ENCODE measurements at places on chromosomes 11 and 22.

GRCh38 chr11:18726040-18726439, at the start of gene IGSF22:
Gene IGSF22, minus strand, starts transcription at chr11:18726188. Its CDS starts 1,952 bp downstream, at chr11:18724236.
- DNase-seq = no peak

DNA sequence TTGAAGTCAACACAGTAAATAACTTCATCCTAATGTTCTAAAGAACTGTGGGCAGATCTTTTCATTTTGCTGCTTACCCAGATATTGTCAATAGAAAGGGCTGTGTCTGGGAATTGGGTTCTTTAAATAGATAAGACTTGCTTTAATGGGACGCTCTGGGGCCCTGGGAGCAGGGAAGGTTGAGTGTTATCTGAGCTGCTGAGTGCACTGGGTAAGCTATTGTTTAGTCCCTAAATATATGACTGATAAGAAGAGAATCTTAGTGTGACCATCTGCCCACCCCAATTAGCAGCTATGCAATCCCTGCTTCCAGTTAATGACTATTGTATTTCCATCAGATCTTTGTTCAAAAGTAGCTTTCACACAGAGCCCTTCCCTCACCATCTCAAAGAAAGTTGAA, 44.4 kb downstream of the ARHGAP42 start:
- no peak for DNase-seq

DNA sequence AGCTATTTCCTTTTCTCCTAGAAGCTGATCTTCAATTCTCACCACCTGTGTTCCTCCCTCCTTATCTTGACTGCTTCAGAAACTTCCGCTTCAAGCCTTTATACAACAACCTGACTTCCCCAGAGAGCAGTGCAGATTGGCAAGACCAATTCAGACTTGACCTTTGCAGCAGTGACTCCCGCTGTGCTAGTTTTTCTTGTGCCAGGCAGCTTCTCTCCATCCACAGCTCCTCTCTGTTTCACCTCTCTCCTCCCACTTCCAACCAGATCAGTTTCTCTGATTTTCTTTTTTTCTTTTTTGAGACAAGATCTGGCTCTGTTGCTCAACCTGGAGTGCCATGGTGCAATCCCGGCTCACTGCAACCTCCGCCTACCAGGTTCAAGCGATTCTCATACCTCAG, 74.3 kb downstream of the GRAMD1B start:
- no peak for DNase-seq

DNA sequence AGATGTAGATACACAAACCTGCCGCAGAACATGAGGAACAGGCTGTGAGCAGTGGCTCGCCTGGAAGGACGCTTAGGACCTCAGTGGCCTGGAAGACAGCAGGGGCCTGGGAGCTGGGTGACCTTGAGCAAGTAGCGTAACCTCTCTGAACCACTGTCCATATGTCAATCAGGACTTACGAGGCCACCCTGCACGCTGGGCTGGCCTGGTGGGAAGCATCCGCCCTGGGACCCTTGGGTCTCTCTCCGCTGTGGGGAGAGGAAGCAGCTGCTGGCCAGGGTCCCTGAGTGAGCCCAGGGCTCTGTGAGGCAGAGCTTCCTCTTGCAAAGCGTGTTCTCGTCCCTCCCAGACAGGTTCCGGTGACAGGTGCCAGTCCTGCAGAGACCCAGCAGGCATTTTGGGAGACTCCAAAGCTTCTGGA, 14.0 kb upstream of the EHD1 start:
- no peak for DNase-seq

DNA sequence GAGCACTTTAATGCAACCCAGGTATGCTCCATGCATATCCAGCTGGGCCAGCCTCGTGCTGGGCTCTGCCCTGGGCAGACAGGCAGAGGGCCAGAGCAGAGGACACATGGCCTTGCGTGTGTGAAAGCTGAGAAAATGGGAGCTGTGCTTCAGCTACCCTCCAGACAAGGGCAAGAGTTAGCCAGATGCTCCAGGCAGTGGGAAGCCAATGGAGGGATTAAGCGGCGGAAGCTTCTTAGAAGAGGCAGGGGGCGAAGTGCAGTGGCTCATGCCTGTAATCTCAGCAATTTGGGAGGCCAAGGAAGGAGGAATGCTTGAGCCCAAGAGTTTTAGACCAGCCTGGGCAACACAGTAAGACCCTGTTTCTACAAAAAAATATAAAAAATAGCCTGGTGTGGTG, 9.8 kb upstream of the ARHGEF17 start:
- DNase-seq = no peak

- no peak for DNase-seq
Measured at GRCh38 chr11:65851083-65851579, 6.8 kb downstream of the CFL1 start.

DNA sequence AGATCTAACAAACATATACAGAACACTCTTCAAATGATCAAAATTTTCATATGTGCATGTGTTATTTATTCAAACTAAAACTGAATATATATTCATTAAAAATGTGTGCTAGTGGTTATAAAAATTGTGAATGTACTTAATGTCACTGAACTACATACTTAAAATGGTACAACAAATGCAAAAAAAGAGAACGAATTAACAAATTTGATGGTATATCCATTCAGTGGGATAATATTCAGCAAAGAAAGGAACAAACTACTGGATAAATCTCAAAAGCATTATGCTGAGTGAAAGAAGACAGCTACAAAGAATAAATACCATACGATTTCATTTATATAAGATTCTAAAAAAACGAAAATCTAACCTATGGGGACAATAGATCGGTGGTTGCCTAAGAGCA, 64.1 kb downstream of the NARS2 start:
- DNase-seq = no peak

DNA sequence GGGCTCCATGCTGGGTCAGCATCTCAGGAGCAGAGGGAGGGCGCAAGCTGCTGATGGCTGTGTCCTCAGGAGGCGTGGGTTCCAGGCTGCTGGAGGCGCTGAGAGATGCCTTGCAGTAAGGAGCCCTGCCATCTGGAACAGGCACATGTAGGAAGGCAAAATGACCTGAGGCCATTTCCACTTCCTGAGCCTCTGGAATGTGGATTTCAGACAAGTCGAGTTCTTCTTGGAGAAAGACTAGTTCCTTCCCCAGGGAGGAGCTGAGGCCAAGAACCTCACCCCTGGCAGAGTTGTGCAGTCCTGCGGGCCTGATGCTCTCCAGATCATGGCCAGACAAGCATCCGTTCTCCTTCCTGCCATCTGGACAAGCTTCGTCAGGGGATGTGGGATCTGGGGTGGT, 19.3 kb downstream of the HPS4 start:
- DNase-seq = no peak

DNA sequence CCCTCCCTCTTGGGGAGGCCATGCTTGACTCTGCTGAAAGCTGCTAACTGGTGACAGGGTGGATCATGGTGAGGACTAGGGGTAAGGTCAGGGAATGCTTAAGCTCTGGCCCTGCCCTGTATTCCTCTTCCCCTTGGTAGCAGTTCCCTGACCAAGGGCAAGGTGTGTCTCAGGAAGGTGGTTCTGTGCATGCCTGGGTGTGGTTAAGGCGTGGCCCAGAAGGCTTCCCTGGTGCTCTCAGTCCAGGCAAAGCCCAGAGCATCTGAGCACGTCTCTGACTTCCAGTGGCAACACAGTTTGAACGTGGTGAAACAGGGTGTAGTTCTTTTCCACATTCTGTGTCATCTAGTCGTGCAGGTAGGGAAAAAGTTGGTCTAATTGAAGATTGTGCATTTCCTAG, 53.1 kb upstream of the HORMAD2 start:
- no peak for DNase-seq

GRCh38 chr11:47409440-47410369, 1.3 kb downstream of the SLC39A13 start:
- DNase-seq = no peak

DNA sequence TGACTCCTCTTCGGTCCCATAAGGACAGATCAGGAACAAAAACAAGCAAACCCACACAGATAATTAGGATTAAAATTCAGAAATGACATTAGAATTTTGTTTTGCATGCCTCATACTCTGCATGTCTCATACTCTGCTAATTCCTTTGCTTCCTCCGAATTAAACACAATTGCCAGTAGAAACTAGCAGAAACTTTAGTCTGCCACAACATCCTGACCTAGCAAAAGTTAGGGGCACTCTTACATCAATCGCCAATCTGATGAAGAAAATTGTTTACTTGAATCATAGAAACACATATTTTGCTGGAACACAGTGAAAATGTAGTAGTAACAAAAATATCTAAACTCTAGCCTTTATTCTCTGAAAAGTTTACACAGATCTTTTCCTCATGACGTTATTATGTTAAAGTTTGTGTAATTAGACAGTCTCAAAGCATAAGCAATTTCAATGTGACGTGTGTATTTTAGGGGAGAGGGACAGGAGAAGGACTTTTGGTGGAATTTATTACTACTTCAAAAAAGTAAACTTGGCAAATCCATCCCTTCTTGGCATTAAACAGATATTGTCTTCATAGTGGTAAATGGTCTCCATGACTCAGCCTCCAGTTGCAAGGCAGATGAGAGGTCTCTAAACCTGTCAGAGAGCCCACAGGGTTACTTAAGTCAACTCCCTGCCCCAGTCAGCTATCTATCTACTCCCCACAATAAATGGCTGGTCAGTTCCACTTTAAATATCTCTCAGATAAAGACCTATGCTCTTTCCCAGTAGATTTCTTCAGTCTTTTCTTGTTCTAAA, 249.8 kb upstream of the UBASH3B start:
- no peak for DNase-seq

GRCh38 chr11:115643549-115644270, 139.5 kb upstream of the CADM1 start:
- no peak for DNase-seq

DNA sequence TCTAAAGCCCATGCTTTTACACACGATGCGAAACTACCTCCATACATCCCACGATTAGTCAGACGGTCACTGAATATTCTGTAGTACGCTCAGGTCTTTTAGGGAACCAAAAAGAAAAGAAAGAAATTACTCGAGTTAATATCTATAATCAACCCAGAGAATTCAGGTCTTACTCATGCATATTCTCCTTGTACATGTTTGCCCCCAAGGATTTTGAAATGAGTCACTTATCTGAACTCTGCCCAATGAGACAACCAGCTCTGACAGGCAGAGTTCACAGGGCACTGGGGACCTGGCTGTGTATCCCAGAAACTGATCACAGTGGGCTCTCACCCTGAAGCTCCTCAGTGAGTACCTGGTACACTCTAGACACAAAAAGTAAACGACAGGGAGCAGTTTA, 29.2 kb downstream of the RASSF10 start:
- no peak for DNase-seq

- no peak for DNase-seq
Measured at GRCh38 chr11:113546757-113547507, 71.7 kb upstream of the DRD2 start.

Data from activated T-cell treated with anti-CD3 and anti-CD28 coated beads for 4 hours (primary cell).